ENCODE measurements at places on chromosomes 7 and 10.
A peak's percentile ranks its signal among the peaks of the same experiment; 100 is the strongest.

DNA sequence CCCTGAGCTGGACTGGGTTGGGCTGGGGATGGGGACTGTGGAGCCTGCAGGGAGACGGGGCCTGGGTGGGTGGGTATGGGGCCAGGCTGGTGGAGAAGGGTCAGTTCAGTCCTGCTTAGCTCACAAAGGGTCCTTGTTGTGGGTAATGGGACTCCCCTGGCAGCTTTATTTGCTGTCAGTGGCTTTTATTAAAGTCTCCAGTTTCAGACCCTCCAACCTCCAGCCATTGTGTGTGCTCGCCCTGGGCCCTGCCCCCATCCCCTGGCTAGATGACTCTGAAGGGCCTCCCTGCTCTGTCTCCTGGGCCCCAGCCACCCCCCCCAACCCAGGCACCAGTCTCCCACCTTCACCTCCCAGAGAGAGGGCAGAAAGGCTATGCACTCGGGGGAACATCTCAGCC, 44.4 kb upstream of the SLF2 start:
- no peak for DNase-seq

DNA sequence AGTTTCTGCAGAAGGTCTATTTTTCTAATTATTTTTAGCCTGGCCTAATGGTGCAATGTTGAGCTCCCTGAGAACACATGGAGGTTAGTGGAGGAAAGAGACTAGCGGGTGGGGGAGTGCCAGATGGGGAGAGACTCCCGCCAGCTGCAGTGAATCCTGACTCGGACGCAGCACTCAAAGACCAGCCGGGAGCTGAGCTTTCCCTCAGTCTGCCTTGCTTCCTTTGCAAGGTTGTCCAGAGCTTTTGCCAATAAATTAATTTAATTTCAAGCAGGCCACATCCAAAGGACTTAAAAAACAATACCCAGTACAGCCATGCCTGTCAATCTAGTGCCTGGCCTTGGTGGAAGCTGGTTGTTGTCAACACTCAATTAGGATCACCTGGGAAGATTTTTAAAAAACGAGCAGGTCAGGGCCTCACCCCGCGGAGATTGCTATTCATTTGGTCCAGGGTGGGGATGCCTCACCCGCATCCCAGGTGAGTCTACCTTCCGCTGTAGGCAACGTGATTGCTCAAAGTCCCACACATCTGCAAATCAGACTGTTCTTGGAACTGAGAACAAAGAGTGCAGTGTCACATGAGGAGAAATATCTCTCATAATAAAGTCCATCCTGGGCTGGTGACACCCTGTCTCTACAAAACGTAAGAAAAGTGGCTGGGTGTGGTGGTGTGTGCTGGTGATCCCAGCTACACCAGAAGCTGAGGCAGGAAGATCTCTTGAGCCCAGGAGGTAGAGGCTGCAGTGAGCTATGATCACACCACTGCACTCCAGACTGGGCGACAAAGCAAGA, 4.0 kb downstream of the CLRN3 start:
- DNase-seq: no peak

DNA sequence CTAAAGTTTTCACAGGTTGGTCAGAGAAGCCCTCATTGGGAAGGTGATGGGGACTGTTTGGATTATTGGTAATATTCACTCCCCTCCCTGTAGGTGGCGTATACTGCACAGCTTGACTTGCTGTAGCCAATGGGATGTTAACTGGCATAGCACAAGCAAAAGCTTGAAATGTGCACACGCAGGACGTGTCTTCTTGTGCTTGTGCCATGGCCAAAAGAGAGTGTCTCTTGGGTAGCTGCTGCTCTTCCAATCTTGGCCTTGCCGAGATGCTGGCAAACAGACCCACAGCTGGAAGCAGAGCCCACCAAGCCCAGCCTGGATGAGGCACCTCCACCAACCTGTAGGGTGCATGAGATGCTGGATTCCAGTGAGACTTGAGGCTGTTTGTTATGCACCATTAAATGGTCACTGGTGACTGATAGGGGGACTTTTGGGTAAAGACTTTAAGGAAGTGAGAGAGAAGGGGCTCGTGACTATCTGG, 266.0 kb downstream of the GRID1 start:
- no peak for DNase-seq

DNA sequence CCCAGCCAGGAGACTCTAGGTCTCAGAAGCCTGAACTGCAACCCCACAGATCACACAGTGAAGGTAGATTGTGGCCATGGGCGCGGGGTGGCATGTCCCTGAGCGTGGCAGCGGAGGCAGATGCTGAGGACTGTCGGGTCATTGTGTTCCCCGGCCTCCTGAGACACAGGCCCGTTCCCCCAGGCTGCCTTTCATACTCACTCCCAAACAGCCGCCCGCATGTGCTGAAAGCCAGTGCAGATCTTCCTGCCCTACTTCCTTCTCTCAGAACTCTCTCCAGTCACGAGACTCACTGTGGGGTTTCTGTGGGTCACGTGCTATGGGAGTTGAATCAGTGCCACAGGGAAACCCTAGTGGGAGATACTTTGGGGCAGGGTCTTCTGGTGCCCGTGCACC, 48.0 kb downstream of the ZNF467 start:
- no peak for DNase-seq

GRCh38 chr7:129271500-129272355, 46.9 kb downstream of the AHCYL2 start:
- DNase-seq: peak; percentile 58

DNA sequence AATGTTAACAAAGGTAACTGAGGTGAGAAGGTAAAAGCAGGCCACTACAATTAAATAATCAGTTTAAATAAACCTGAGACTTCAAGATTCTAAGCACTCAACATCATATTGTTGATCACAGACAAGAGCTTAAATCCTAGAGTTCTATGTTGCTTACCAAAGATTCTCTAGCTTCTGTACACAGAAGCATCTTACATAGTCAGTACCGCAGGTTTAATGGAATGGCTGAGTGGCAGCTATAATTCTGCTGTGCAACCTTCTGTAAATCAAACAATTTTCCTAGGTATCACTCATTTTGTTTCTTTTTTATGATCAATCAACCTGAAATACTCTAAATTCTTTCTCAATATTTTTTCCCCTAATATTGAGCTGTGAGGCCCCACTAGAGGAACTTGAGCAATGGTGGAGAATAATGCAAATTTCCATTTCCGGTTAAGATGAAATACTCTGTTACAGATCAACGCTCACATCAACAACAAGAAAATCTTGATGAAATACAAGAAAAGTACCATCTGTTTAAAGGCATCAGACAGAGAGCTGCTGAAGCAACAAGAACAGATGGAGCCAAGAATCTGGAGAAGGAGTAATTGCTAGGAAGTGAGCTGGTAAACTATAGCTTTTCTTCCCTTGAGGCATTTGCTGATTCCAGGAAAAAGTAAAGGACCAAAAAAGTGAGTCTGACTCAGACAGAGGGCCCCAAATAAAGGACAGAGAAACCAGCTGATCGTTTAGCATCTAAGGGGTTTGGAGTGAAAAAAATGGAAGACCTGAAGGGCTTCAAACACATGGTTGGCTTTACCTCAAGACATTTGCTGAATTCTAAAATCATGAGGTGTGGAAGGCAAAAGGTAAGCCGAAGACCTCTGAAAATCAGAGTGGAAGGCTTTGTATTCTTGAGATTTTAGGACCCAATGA, 22.6 kb downstream of the PNPLA8 start:
- DNase-seq: no peak

DNA sequence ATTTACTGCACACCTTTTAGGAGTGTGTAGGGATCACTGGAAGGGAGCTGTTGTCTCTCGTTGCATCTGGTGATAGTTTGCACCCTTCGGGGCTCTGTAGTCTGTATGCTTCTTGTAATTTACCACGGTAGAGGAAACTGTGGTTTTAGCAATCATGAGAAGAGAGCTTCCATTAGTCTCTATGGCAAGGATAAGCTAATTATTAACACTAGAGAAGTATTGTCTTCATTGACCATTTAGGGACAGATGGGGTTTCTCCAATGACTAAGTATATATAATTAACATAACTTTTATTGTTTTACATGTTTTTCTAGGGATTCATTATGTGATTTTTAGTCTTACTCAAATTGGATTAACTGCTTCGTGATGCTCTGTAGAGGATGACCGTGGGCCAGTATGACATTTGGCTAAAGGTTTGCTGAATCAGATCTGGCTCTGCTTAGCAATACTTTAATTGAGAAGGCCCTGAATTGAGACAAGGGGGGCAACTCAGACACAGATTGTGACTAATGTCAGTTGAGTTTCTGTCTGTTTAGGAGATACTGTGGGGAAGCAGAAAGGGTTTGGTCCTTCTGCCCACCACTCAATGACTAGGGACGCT, 8.7 kb downstream of the SLC18A2 start:
- DNase-seq: no peak

DNA sequence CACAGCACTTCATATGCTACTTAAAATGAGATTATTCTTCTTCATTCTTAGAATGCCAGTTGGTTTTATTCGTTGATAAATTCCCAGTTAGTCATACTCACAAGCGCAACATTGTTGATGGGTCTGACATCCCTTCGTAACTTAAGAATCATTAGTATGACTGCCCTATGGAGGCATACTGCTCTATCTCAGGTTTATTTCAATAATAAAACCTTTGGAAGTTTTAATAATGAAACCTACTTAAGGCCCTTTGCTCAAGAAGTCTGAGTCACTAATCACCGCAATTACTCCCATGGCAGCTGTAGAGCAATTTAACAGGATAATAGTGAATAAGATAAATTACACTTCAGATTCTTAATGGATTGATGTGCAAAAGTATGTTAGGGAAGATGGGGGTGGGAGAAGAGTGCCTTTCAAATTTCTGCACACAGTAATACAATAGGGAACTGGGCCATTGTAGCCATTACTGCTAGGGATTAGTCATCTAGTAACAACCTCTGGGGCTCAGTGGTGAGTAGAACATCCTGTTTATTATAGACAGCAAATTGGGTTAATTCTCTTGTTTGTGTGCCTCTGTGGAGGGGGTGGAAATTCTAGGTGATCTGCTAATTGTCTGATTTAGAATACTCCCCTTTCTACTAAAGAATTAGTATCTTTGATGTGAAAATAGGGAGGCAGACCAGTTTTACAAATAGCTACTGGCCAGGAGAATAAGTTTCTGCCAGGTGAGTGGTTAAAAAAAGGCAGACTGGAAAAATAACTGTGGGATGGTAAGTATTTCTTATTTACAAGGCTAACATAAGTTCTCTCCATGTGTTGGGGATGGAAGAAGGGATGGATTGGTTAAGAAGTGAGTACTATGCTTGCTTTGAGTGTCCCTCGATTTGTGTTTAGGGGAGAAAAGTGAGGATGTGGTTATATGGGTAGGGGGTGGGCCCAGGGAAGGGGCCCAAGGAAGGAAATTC, 74.5 kb upstream of the VKORC1L1 start:
- DNase-seq: no peak

- DNase-seq: no peak
These were observed 36.5 kb downstream of the GHRHR start for GRCh38 chr7:31000161-31000693.

- no peak for DNase-seq
These were observed 164.8 kb upstream of the CDK1 start for GRCh38 chr10:60613434-60613833.

DNA sequence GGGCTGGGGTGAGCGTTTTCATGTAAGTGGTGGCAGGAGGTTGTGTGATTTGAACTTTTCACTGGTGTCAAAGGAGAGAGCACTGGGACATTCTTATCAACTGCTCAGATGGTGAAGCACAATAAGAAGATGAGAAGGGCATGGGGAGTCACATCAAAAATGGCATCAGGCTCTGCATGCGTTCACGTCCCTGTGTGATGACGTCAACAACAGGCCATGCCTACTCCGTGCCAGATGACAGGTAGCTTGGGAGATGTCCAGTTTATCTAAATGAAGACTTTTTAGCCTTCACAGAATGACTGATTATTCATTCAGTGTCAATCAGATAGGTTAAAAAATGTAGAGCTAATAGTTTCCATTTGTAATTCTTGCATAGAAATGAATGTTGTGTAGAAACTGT, 264.3 kb upstream of the POM121L12 start:
- DNase-seq: no peak

DNA sequence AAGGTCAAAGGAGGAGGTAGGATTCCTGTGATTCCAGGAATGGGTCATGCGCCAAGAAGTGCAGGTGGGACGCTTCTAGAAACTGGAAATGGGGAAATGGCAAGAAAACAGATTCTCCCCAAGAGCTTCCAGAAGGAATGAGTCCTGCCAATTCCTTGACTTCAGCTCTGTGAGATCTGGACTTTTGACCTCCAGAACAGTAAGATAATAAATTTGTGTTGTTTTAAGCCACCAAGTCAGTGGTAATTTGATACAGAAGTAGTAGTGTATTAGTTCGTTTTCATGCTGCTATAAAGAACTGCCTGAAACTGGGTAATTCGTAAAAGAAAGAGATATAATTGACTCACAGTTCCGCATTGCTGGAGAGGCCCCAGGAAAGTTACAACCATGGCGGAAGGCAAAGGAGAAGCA, 178.6 kb upstream of the GALNT17 start:
- no peak for DNase-seq

DNA sequence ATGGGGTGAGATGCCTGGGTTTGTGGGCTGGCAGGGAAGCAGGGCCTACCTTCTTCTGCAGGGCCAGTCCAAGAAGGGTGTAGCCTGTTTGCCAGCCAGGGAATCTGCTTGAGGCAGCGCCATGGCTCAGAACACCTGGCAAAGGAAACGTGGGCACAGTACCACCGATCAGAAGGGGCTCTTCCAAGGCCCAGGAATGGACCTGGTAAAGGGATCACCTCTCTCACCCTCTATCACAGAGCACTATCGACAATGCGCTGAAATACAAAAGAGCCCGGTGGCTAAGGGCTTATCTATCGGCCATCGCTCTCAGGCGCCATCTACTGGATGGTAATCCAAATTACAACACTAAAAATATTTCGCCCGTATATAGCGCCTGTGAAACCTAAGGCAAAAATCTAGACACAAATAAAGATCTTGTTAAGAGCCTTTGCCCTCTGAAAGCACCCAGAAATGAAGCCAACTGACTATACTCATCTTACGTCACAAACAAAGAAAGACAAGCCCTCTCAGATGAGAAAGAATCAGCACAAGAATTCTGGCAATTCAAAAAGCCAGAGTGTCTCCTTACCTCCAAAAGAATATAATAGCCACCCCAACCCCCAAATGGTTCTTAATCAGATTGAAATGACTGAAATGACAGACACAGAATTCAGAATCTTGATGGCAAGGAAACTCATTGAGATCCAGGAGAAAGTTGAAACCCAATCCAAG, 217.8 kb upstream of the HPS1 start:
- peak; percentile 9 for DNase-seq

- no peak for DNase-seq
These were observed 3.6 kb downstream of the PLAC9 start for GRCh38 chr10:80136134-80136571.
